MV-4-11 (cell line): ENCODE measurements at places on chromosomes 2 and 18.

DNA sequence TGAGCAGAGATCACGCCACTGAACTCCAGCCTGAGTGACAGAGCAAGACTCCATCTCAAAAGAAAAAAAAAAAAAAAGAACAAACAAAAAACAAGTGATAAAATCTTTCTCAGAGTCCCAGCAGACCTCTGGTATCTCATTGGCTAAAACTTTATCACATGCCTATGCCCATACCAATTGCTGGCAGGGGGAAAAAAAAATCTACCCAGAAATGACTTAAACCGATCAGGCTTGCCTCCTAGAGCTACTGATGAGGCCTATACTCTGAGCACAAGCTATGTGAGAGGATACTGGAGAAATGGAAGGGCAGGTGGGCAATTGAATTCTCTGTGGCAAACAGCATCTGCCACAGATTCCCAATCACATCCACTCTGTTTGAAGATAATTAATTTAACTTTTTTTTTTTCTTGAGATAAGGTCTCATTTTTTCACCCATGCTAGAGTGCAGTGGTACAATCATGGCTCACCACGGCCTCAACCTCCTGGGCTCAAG is 49.0 kb downstream of the FBXO36 start:
- no peak for DNase-seq

DNA sequence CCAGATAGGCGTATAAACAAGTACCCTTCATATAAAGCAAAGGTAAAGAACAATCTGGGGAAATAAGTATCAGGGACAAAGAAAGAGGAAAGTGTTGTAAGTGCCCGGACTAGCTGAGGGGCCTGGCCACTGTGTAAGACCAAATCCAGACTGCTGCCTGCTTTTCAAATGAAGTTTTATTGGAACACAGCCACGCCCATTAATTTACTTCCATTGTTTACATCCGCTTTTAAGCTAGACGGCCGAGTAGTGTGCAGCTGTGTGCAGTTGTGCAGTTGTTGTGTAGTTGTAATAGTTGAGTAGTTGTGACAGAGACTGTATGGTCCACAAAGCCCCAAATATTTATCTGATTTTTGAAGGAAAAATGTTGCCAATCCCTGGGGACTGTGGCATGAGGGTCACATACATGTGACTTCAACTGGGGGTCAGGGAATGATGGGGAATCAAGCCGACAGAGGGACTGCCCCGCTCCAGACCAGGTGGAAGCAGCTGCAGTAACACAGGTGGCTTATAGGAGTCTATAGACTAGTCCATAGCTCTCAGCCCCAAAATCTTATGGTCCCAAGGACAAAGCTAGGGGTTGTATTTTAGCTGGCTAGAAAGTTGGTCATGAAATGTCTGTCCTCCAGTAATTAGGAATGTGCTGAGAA is 30.0 kb downstream of the FHL2 start:
- DNase-seq, result no peak

DNA sequence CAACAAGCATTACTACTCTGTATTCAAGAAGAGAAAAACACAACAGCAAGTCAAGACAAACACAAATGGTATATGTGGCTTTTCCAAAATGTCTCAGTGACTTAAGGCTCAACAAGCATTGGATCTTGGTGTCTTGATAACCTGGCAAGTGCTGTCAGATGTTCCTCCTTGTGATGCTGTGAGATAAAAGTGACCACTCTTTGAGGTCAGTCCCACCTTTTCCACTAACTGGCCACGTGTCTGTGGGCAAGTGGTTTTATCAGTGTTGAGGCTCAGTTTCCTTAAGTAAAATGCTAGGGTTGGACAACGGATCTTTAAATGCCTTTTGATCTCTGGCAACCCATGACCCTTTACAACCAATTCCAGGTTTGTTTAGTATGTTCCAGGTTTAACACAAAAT is 98.7 kb downstream of the BCL2 start:
- DNase-seq, result no peak

GRCh38 chr2:102103992-102104871 is 38.3 kb upstream of the IL1R1 start:
- DNase-seq, result peak; percentile 92

- DNase-seq, result no peak
These were observed 24.4 kb upstream of the RAB12 start for GRCh38 chr18:8584798-8585197.

DNA sequence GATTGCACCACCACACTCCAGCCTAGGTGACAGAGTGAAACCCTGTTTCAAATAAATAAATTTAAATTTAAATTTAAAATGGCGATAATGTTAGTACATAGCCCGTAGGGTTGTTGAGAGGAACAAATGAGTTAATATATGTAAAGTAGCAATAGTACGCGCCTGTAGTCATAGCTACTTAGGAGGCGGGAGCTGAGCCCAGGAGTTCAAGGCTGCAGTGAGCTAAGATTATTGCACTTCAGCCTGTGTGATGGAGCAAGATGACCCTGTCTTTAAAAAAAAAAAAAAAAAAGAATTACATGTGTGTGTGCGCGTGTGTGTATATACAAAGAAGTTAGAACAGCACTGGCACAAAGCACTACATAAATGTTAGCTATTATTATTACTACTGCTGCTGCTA is 117.4 kb upstream of the ARL5A start:
- DNase-seq, result no peak

DNA sequence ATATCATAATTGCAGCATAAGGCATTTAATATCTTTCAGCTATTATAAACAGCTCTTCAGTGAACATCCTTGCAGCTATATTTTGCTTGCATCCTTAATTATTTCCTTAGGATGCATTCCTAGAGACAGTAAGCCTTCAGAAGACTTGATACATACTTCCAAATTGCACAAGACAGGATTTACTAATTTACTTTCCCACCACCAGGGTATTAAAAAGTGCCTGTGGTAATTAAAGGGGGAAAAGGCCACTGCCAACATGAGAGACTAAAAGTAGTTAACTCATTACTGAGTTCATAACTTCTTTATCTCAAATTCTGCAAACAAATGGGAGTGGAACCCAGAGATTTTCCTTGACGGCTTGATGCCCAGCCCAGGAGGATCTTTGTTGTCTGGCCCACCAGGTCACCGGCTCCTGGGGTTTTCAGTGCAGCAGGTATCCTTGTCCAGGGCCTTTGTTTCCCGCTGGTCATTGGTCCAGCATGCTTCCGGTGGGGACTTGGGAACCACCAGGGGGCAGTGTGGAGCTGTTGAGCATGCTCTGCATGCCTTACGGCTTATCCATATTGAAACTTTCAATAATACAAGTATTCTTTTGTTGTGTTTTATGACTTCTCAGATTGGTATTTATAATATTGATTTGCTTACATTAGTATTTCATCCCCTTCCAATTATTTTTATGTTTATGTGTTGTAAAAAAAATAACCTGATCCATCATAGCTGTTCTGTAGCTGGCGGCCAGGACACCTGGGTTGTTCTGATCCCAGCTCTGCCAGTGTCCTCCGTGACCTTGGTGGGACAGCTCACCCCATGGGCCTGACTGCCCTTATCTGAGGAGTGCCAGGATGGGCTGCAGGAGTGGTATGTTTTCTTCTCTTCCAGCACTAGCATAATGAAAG is 61.4 kb downstream of the TGOLN2 start:
- DNase-seq, result peak; percentile 19

DNA sequence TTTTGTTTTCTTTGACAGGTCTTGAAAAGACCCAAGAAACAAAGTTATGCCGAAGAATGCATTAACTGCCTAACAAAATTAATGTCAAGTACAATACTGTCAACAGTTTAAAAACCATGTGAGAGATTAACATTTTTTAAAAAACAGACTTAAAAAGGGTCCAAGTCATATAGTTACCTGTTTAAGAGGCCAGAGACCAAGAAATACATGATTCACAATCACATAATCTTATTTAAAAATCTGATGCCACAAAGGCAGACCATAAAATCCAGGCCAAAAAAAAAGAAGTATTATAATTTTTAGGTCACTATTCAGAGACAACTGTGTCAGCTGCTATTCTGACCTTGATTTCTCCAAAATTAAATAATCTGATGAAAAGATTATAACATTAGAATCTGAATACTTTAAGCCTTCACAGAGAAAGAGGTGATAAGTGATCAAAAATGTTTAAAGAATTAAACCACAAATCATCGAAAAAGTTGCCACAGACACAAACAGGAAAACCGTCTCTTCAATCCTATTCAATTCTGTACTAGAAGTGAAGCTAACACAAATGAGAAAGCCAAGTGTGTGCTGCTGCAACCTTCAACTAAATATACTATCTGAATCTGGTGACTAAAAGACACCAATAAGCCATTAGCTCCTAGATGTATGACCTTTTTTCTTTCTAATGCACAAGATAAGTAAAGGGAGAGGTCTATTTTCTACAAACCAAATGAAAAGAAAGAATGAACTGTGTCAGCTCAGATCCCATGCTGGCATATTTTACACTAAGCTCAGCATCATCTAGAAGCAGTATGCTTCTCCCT is 286.0 kb downstream of the ZEB2 start:
- no peak for DNase-seq

DNA sequence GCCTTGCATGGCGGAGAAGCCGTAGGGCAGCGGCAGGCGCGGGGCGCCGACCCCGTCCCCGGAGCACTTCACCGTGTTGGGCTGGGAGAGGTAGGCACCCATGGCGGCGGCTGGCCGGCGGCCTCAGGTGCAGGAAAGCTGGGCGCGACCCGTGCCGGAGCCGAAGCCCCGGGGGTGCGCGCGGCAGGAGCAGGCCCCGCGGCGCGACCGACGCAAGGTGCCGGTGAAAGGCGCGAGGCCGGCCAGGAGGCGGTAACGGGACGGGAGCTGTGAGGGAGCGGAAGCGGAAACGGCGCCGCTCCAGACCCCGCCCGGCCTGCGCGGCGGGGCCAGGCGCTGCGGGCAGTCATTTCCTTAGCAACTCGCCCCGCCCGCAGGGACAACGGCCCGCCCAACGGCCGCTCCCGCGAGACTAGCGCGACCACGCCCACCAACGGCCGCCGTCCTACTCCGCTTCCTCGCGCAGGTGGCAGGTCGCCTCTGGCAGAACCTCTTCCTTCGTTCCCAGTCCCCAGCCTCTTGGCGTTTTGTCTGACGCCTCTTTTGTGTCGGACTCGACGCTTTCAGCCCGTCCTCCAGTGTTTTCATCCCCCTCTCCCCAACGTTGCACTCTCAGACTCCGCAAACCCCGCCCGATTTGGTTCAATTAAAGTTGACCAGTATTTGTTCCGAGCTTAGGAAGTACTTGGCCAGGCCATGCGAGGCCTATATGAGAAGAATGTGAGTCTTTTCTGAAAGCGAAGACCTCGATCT is at the start of gene PPM1G:
Gene PPM1G, minus strand, starts transcription at position 271 of the 753 bp plus-strand sequence. Its CDS starts 169 bp downstream, at position 102.
- peak; percentile 92 for DNase-seq

DNA sequence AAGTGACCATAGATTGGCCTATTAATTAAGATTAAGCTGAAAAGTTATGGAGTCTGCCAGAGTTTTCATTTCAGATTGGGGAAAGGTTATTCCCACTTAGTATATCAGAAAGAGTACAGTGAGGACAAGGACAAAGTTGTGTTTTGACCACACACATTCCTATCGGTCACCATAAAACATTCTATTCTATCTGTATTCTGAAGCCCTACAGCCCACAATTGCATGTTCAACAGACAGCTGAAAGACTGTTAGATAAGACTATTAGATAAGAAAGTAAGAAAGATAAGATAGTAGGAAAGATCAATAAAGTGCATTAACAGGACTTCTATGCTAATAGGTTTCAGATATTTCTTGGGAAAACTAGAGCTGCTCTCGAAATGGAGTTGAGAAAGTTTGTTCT is 26.7 kb upstream of the ACYP2 start:
- DNase-seq, result no peak

DNA sequence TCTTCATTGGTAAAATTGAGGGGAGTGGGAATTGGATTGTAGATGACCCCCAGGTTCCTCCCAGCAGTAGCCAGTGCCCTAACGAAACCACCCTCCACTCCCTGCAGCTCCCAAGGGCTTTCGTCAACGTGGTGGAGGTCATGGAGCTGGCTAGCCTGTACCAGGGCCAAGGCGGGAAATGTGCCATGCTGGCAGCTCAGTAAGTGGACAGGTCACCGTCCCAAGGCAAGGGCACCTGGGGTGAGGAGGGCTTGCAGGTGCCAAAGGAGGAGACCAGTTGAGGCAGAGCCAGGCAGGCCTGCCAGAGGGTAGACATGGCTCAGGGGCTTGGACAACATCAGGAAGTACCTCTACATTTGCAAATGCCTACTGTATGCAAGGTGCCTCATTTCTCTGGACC is 122.6 kb upstream of the PPP1CB start:
- DNase-seq, result no peak
